B cell (primary cell): ENCODE measurements at places on chromosomes 13 and 19. TPM values are rescaled to one million over a fixed set of nuclear protein-coding genes. Genes with fewer than 3 reads are reported as not detected.

The TTYH1 gene
- total RNA-seq: not detected in 2 replicates

The HRC gene
- not detected in 2 replicates for total RNA-seq

DNA sequence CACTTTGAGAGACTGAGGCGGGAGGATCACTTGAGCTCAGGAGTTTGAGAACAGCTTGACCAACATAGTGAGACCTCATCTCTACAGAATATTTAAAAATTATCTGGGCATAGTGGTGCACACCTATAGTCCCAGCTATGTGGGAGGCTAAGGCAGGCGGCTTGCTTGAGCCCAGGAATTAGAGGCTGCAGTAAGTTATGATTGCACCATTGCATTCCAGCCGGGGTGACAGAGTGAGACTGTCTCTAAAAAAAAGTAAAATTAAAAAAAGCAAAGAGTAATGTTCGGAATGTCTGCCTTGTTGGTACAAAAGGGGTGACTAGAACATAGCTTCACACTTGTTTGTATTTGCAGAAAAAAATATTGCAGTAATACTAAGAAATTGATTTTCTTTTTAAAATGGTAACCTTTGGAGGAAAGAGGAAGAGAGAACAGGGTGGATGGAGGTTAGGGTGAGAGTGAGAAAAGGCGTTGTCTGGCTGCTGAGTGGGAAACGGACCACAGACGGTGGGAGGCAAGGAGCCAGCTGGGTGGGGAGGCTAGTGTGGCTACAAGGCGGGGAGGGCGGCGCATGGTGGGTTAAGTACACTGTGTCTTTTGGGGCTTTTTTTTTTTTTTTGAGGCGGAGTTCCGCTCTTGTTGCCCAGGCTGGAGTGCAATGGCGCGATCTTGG is 10.2 kb downstream of the PPP1R14A start:
- peaks cover 3% of the 10 kb centered on the region for H3K36me3 ChIP-seq
- no peak overlapping the region for H3K4me3 ChIP-seq
- H3K4me1 ChIP-seq: peaks cover 3% of the 10 kb centered on the region
- no peak for DNase-seq

GRCh38 chr19:2326699-2327360 is 1.6 kb downstream of the LSM7 start:
- no peak for DNase-seq
- no peaks in the 10 kb centered on the region for H3K27me3 ChIP-seq
- H3K4me1 ChIP-seq: peaks cover 67% of the 10 kb centered on the region
- peak overlapping the region; percentile 71 for H3K27ac ChIP-seq
- peak overlapping the region; percentile 96 for H3K4me3 ChIP-seq

DNA sequence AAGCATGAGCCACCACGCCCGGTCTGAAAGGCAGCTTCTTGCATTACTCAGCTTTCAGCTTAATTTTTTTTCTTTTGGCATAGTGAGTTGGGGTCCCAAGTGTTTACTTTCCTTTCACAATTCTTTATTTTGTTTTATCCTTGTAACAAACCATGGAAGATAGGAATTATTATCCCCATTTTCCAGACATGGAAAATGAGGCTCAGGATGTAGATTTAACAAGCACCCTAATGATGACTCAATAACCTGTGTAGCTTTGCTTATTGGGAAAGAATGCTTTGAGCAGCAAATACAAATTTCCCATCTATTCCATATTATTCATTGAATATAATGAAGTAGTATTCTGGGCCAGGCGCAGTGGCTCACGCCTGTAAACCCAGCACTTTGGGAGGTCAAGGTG is 13.5 kb upstream of the COG3 start:
- DNase-seq: no peak
- H3K4me3 ChIP-seq: no peak overlapping the region
- no peaks in the 10 kb centered on the region for H3K4me1 ChIP-seq
- H3K27ac ChIP-seq: no peak overlapping the region
- H3K27me3 ChIP-seq: no peaks in the 10 kb centered on the region

- no peaks in the 10 kb centered on the region for H3K4me1 ChIP-seq
- no peak for DNase-seq
- H3K4me3 ChIP-seq: no peak overlapping the region
- H3K27ac ChIP-seq: no peak overlapping the region
Observed at GRCh38 chr13:94829185-94829836, 117.0 kb upstream of the SOX21 start.

GRCh38 chr13:51047434-51048165 is 63.5 kb downstream of the C13orf42 start:
- H3K4me3 ChIP-seq: no peak overlapping the region
- H3K4me1 ChIP-seq: no peaks in the 10 kb centered on the region
- no peaks in the 10 kb centered on the region for H3K36me3 ChIP-seq
- no peak for DNase-seq
